ENCODE measurements at places on chromosomes 4 and X. TPM values are rescaled to one million over a fixed set of nuclear protein-coding genes. Genes with fewer than 3 reads are reported as not detected.

GRCh38 chr4:92182006-92182735 is 121.6 kb upstream of the GRID2 start:
- DNase-seq, result no peak

- DNase-seq, result no peak
Observed at GRCh38 chrX:48800574-48801279, 1.1 kb upstream of the HDAC6 start.

DNA sequence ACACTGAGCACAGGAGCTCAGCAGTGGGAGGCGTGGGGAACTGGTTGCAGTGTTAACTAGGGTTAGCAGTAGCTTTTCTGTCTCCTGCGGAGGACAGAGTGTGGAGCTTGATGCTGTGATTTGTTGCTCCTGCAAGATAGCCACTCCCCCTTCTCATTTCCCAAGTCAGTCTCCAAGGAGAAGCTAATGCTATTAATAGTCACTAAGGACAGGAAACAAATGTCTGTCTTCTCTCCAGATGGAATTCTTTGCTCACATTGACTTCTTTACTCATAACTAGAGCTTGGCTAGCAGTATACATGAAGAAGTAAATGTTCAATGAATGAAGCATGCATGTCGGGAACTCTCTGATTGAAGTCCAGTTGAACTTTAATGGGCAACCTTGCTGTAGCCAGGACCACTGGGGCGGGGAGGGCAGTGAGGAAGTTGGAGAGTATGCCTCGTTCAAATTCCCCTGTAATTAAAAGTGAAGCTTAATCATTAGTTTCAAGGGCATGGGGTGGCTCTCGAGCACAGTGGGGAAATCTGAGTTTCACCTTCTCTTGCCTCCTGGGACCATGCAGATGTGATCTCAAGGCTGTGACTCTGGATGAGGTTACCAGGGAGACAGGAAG is 156.6 kb upstream of the SCML1 start:
- peak; percentile 89 for DNase-seq

DNA sequence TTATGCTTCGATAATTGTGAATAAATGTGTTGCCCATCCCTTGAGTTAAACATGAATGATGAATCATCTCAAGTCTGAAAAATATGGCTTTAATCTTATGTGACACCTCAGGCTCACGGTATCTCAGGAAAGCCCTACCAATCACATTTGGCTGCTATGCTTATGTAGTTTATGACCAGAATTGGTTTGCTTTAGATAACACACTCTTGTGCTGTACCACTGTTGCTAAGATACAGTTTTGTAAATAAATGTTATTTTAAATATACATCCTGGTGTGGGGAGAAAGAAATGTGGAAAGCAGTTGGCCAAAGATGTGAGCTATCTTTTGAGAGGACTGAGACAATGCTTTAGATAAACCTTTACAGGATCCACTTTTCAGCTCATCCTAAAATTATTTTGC is 63.2 kb downstream of the NPY1R start:
- no peak for DNase-seq

- DNase-seq, result no peak
Observed at GRCh38 chr4:32135642-32136041, 1415.5 kb downstream of the PCDH7 start.

DNA sequence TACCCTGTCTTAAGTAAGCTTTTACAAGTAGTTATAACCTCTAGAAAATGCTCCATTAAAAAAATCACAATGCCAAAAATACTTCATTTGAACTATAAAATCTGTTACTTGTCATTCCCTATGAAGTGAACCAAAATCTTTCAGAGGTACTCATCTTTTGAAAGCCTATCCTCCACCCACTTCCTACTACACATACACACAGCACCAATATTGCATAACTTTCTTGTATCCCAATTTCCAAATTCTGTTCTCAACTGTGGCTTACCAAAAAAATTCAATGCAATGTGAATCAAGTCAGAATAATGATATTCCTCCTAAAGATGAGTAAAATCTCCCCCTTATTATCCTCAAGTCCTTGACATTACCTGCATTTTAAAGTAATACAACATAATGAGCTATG is 15.9 kb downstream of the DHX15 start:
- no peak for DNase-seq

- DNase-seq, result peak; percentile 56
Observed at GRCh38 chr4:3703677-3704521, 62.3 kb upstream of the ADRA2C start.

DNA sequence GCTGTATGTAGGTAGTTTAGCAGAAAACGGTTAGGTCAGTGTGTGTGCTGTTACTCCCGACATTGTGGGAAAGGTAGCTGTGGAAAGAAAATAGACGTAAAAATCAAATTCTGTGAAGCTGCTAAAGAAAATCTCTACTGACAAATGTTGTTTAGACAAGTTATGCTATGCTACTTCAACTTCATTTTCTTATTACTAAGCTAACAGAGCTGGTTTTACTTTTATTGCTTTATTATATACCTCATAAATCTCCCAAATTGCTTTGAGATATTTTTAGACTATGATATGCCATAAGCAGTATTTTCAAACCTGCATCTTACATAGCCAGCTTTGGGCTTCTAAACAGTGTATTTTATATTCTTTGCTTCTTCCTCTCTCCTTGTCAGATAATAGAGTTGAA is 108.2 kb upstream of the PACRGL start:
- peak; percentile 34 for DNase-seq

- no peak for DNase-seq
Observed at GRCh38 chr4:170124406-170124805, 34.6 kb upstream of the AADAT start.

- no peak for DNase-seq
Observed at GRCh38 chr4:111991797-111992196, 153.5 kb upstream of the FAM241A start.

DNA sequence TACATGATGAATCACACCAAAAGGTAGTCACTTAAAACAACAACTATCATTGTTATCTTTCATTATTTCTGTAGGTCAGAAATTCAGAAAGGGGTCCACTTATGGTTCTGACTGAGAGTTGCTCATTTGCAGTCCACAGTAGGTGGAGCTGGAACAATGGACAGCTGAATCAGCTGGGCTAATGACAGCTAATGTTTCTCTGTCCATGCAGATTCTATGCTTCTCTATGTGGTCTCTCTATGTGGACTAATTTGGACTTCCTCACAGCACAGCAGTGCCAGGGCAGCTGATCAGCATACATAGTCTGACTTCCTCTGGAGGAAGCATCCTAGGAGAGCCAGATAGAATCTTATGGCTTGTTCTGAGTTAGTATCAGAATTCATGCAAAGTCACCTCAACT is 131.7 kb upstream of the INTU start:
- no peak for DNase-seq

GRCh38 chr4:96193061-96193460 is 353.2 kb downstream of the PDHA2 start:
- DNase-seq, result no peak

- DNase-seq, result no peak
Observed at GRCh38 chr4:126779436-126780166, 853.2 kb upstream of the INTU start.

- no peak for DNase-seq
Observed at GRCh38 chr4:42816880-42817400, 75.6 kb upstream of the GRXCR1 start.

DNA sequence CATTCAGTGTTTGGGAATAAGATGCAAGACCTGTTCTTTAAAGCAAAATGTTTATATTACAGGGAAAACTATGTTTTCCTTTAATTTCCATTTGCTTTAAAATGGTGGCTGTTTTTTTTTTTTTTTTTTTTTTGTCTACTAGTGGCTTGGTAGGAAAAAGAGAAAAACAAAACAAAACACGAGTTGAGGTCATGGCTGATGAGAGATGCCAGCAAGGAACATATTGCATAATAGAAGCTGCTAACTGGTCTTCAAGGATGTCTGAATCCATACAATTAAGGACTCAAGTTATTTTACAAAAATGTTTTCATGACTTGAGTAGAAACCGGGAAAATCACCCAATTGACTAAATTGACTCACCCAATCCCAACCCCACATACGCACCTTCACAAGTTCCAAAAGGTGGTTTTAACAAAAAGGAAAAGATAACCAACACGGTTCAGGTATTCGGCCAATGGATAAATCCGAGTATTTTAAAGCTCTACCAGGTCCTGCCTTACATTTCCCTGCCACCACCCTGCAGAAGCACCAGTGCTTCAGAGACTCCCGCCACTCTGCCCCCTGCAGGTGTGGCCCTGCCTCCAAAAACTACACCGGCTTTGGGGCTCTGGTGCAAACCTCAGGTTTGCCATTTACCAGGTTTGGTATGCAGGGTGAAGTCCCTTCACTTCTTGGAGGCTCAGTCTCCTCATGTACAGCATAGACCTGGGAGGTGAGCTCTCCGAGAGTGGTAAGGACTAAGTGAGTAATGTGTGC is 27.1 kb downstream of the PIR start:
- no peak for DNase-seq

DNA sequence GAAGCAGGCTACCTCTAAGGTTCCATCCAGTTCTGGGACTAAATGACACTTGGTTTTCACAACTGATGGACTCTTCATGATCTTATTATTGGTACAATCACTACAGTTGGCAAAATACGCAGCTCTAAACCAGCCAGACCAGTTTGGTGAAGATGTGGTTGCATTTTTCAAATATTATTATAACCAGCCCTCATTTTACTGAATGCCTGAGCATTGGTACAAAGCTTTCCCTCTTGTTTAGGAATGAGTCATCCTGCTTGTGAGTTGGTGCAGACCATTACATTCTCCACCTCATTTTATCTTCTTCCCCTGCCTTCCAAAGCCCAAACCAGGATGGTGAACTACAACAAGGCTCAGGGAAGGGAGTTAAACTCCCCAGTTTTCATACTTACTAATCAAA is 223.1 kb downstream of the KDR start:
- no peak for DNase-seq

- DNase-seq, result no peak
Observed at GRCh38 chrX:154307202-154307601, 11.6 kb downstream of the TKTL1 start.

DNA sequence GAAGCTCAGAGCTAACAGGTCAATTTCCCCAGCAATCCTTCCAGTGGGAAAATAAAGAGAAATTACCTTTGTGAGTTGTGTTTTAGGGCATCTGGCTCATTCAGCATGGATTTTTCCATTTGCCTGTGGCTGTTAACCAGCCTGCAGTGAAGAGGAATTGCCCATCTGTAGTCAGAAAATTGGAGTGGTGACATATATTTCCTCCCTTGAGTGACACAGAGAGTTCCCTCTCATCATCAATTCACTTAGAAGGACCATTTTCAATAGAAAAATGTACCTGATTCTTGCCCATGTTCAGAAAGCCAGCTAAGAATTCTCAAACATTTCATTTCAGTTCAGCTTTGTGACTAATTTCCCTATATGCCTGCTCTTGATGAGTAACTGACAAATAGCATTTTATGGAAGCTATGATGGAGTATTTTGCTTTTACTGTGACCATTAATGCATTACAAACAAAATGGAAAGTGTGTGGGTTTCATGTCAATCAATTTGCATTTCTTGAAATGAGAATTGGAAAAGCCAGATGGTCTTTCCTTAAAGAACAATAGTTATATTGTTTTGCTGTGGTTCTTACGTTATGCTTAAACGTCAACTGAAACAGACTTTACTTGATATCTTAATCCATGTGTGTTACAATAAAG is 155.8 kb downstream of the NWD2 start:
- no peak for DNase-seq

DNA sequence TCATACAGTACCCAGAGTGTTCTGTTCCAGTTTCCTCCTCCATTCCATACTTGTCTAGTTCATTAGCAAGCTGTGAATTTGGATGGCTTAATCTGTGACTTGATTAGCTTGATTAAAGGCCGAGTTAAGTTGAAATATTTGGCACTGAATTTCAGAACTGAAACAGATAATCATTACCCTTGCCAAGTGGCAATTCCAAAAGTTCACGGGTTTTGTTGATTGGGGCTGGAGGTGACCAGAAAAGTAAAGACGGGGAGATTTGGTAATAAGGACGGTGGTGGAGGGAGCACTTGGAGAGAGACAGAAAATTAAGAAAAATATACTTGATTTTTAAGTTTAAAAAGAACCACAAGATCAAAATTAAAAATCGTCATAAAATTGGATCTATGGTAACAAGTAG is 21.9 kb upstream of the KLHL2 start:
- DNase-seq, result no peak

GRCh38 chrX:68719181-68719903 is 71.9 kb downstream of the STARD8 start:
- no peak for DNase-seq

GRCh38 chr4:140799686-140800225 is 43.6 kb upstream of the TBC1D9 start:
- DNase-seq, result no peak

- no peak for DNase-seq
Observed at GRCh38 chrX:15594371-15594770, 6.4 kb downstream of the ACE2 start.

DNA sequence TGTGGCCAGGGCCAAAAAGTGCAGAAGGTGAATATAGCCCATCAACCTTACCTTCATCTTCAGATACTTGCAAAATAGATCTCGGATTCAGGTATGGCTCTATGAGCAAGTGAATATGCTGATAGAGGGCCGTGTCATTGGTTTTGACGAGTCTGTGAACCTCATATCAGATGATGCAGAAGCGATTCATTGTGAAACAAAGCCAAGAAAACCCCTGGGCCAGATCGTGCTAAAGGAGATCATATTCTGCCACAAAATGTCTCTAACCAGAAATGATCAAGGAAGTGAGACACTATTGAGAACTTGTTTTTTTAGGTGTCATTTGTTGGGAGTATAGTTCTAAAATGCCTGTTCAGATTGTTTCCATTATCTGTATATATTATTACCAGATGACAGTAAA is 48.3 kb downstream of the PDK3 start:
- DNase-seq, result no peak

DNA sequence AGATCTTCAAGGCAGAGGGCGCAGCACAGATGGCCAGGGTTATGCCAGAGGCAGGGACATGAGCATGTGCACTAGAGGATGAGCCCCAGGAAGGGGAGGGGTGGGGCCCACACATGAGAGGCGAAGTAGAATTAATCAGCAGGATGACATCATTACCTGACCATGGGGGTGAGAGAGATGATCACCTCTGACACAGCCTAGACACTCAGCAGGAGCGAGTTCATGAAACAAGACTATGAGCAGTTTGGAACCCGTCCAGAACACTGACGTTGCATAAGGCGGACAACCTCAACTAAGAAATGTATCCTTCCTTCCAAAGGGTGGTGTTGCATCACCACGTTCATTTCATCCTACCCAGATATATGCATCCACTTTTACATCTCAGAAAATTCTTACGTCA is 446.7 kb upstream of the TENM3 start:
- no peak for DNase-seq

ARHGEF38 gene
- polyA plus RNA-seq, result 1.5 TPM

SLC10A4 gene
- polyA plus RNA-seq, result not detected

CFAP99 gene
- polyA plus RNA-seq, result 1.5 TPM

DLG3 gene
- polyA plus RNA-seq, result 14.2 TPM

MAGEB10 gene
- polyA plus RNA-seq, result not detected

CTAG1A gene
- not detected for polyA plus RNA-seq

TCEAL6 gene
- 1.1 TPM for polyA plus RNA-seq

MAOB gene
- polyA plus RNA-seq, result 91.8 TPM

CACNA1F gene
- 0.15 TPM for polyA plus RNA-seq

RPS6KA6 gene
- 4.7 TPM for polyA plus RNA-seq

AMOT gene
- polyA plus RNA-seq, result 5.5 TPM

WDR13 gene
- polyA plus RNA-seq, result 201 TPM

USP51 gene
- 3.4 TPM for polyA plus RNA-seq

BCAP31 gene
- 246 TPM for polyA plus RNA-seq

DCLK2 gene
- 2.6 TPM for polyA plus RNA-seq

NEUROG2 gene
- polyA plus RNA-seq, result not detected

CLDN34 gene
- polyA plus RNA-seq, result not detected

EMCN gene
- polyA plus RNA-seq, result 140 TPM

All from kidney (tissue), 22 donors.